ENCODE measurements at places on chromosomes 5 and 9.

GRCh38 chr5:174533751-174534241 lies 190.6 kb upstream of the MSX2 start:
- peak; percentile 79 for DNase-seq

DNA sequence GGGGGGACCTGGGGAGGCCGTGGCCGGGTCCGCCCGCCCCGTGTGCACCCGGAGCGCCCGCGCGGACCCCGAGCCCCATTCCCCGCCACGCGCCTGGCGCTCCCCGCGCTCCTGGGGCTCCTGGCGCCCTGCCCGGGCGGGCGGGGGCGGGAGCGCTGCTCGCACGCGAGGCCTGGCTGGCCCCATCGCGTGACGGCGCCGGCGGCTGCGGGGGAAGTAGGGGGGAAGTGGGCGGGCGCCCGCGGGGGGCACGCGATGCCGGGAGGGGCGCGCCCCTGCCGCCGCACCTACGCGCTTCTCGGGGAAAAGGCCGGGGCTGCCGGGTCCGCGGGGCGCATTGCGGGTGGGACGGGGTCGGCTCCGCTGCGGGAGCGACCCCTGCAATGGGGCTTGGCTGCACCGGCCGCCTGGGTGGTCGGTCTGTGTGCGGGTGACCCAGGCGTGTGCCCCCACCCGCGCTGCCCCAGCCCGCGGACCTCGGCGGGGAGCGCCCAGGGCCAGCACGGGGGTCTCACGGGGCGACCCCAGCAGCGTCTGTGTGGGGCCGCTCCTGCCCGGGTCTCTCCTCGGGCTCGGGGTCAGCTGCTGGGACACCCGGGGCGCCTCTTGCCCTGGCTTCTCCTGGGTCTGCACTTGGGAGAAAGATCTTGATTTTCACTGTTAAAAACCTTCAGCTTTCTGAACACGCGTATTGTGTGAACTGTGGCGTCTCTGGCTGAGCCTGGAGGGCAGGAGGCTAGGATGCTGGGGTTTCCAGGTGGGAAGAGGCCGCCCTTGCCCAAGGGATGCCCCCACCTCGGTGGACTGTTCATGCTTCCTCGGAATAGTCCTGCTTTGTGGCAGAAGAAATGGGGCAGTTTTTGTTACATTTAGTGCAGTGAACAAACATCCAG lies 52.4 kb downstream of the AHRR start:
- peak; percentile 81 for DNase-seq

- DNase-seq: peak; percentile 80
Observed at GRCh38 chr9:37617832-37618231, 25.4 kb upstream of the TOMM5 start.

DNA sequence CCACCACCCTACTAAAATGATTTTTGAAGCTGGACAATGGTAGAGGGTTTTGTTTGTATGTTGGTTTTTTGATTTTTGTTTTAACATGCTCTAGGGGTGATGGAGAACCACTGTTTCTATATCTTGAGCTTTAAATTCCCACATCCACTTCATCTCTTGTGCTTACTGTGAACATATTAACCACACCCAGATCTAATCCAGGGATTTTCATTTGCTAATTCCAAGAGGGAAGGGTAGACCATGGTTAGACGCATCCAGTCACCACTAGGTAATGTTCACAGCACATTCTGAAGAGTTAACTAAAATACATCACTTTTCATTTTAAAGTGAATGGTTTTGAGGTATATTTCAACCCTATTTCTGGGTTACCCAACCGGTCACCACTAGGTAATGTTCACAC lies 36.5 kb upstream of the IQGAP2 start:
- no peak for DNase-seq

GRCh38 chr9:127651697-127652610 lies 39.9 kb downstream of the STXBP1 start:
- no peak for DNase-seq

DNA sequence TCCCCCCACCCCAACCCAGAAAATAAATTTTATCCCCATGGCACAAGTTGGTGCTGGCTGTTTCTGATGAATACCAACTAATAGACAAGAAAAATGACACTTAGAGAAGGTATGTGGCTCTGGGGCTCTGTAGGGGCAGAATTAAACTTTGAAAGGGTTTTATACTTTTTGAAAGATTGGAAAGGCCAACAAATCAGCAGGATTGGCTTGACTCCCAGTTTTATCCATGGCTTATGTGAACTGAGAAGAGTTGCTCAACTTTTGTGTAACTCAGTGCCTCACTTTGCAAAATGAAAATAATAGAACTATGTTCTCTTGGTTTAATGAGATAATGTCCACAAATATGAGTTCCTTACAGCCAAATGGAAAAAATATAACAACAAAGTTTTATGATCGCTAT lies 288.9 kb upstream of the KIF2A start:
- no peak for DNase-seq

DNA sequence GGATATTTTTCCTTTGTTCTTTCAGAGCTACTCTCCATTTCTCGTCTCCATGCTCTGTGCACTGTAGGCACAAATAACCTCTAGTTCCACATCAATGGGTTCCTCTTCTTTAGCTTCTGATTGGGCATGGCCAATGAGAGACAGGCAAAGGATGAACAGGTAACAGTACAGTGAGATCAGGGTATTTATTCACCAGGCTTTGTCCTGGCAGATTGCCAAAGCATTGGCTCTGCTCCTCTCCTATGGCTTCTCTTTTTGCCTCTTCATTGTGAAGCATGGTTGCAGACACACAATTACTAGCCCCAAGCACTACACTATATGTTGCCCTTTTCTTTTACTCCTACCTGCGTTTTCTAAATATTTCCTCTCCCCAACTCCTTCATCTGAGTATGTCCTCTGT lies 215.1 kb upstream of the ARRDC3 start:
- DNase-seq: no peak

- DNase-seq: no peak
Observed at GRCh38 chr5:60670749-60671148, 29.2 kb downstream of the DEPDC1B start.

GRCh38 chr9:123399803-123400378 lies 43.9 kb downstream of the CRB2 start:
- DNase-seq: no peak

DNA sequence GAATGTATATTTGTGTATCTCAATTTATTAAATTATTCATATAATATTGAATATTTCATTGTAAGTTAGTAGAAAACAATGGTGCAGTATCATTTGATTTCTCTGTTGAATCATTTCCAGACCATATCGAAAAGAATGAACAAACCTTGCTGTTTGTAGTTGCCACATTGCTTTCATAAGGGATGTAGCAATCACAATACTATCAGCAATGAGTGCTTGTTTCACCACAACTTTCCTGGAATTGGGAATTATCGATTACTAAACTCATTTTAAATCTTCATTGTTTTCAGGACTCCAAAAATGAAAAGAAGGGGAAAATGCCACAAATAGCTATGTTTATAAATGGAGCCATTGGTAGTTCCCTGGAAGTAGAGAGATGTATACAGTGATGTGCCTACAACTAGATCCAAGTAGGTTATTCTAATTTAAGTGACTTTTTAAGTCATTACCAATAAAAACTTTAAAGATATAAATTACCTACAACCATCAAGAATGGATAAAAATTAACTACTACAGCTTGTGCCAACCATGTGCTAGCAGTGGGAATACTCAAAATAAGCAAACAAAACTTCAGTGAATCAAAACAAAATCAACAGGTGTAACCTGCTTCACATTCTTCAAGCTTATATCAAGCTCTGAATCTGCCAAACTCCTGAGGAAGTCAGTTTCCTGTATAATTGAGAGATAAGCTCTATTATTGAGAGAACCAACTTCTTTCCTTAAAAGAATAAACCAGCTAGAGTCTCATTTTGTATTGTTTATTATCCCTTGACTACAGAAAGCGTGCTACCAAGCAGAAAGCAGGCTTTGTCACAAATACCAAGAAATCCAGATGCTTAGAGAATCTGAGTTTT lies 358.6 kb downstream of the ADGRV1 start:
- no peak for DNase-seq

DNA sequence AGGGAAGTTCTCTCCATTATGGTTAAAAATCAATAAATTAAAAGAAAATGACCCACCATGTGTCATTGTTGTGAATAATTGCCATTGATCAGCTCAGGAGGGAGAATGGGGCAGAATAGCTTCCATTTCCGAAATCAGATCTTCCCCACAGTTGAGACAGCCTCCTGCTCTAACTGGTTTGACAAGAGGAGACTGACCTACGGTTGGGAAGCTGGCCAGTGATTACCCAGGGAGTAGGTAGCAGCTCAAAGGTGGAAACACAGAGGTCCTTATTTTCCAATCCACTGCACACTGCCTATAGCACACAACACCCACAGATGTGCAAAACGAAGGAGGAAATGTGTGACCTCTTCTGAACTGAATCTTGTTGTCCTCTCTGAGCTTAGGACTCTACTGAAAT lies 69.0 kb upstream of the DAPK1 start:
- no peak for DNase-seq

GRCh38 chr9:76667521-76667957 lies 96.7 kb upstream of the PCA3 start:
- peak; percentile 56 for DNase-seq

DNA sequence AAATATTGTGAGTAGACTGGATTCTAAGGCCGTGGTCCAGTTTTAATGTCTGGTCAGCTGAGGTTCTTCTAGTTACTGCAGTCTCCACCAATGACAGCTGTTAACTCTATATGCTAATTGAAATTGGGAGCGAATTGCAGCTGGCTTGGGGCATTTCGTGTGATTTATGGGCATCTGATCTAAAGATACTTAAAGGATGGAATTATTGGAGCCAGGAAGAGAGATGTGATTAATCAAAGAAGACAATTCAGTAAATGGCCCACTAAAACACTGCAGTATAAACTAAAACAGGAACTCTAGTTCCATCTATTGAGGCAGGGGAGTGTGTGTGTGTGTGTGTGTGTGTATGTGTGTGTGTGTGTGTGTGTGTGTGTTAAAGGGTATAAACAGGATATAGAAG lies 157.5 kb upstream of the IQGAP2 start:
- DNase-seq: no peak

DNA sequence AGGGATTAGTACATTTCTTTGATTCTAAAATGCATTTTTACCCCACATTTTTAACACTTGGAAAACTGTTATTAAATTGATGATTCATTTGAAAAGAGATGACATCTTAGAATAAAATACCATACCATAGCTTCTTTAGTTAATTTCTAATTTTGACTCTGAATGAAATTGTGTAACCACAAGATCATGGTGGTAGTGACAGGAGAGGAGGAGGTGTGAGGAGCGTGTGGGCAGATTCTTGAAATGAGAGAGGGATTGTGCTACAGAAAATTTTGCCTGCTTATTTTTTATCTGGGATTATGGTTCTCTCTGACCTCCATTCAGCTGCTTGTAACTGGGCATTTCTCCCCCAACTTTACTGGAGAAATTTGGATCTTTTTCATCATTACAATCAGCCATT lies 173.3 kb upstream of the CLINT1 start:
- no peak for DNase-seq

DNA sequence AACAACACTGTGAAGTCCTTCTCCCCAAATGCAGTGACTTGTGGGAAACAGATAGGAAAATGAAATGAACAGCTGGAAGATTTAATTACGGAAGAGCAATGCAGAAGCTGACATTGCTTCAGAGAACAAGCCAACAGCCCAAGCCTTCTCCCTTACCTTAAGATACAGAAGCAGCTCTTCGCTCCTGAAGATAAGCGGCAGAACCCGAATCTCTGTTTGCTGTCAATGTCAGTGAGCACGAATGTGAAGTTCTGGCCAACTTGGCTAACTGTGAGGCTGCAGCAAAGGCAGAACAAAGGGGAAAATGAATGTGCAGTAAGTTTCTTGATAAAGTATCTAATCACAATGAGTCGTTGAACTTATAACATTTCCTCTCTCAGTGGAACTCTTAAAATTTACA lies 172.4 kb downstream of the DENND1A start:
- DNase-seq: no peak

DNA sequence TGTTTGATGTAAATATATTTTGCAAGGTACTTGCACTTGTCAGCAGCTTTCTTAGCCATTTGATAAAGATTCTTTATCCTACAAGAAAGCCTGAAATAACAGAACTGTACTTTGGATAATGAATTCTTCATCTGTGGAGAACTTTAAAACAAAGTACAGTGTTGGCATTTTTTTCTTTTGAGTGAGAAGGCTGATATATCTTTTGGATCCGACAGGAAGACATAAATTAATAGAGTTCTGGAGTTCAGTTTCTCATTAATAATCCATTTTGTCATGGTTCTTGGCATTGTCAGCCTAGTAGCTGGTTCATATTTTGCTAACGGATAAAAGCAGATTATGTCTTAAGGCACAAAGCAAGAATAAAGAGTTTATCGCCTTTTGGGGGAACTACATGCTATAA lies 17.0 kb downstream of the PBX3 start:
- no peak for DNase-seq

GRCh38 chr9:22065431-22066200 lies 56.5 kb upstream of the CDKN2B start:
- no peak for DNase-seq

DNA sequence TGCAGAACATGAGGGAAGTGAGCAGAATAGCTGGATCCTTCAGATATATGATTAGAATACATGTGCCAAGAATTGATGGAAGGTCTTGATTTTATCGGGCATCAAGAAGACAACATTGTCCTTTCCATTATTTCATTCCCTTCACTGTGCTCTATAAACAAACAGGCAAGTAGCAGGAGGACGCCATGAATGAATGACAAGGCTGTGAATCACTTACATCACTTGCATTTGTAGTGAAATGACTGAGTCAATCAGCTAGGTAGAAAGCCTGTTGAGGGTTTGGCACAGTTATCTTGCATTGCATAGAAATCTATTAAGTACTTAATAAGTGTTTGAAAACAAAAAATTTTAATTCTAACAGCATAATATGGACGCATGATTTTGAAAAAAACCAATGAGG lies 548.8 kb upstream of the IZUMO3 start:
- no peak for DNase-seq

- DNase-seq: no peak
Observed at GRCh38 chr9:127516835-127517607, 65.7 kb downstream of the LRSAM1 start.

DNA sequence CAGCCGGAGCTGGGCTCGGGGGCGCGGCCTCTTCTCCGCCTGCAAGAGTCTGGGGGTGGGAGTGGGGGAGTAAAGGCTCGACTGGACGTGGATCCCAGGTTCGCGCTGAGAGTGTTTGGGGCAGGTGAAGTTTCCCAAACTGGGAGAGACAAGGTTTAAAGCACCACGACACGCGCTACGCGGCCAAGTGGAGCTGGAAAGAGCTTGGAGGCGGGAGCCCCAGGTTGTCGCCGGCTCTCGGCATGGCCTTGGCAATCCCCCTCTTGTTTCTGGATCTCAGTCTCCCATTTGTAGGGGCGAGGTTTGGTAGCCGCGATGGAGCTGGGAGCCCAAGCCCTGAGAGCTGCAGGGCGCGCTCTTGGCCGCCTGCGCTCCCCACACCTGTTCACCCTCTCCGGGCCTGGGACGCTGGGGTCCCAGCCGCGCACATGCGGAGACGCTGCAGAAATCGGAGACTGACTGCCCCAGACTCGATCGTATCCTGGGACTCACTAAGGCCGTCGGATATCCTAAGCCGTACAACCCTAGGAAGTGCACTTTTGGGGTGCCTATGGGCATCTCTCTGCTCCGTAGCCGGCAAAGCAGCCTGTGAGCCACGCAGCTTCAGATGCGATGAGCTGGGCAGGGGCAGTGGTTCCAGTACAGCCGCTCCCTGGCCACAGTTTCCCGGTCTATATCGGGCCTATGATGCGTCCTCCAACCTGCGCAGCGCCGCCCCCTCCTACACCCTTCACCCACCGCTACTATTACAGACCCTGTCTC lies 937 bp downstream of the TMOD1 start:
- no peak for DNase-seq

GRCh38 chr5:134450374-134450773 lies 38.7 kb upstream of the CDKN2AIPNL start:
- DNase-seq: no peak

GRCh38 chr9:93890436-93890935 lies 64.7 kb downstream of the BARX1 start:
- no peak for DNase-seq

- DNase-seq: no peak
Observed at GRCh38 chr5:19701731-19702130, 286.3 kb downstream of the CDH18 start.
